CD4-positive, alpha-beta T cell treated with Interleukin-1 beta for 1 hour (primary cell): ENCODE measurements at places on chromosomes 2 and 18.
A peak's percentile ranks its signal among the peaks of the same experiment; 100 is the strongest.

DNA sequence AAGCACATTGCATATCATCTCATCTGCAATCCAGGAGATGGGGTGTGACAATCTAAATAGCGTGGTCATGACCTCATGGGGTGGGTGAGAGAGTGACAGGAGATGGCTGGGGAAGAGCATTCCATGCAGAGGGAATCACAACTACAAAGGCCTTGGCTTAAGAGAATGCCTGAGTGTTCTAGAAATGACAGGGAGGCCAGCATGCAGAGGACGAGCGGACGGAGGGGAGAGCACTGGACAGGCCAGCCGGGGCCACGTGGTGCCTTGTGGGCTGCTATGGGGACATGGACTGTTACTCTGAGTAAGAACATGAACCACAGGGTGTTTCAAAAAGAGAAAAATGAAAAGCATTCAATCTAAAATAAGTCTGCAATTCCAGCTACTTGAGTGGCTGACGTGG, 117.9 kb upstream of the ODC1 start:
- DNase-seq: no peak

DNA sequence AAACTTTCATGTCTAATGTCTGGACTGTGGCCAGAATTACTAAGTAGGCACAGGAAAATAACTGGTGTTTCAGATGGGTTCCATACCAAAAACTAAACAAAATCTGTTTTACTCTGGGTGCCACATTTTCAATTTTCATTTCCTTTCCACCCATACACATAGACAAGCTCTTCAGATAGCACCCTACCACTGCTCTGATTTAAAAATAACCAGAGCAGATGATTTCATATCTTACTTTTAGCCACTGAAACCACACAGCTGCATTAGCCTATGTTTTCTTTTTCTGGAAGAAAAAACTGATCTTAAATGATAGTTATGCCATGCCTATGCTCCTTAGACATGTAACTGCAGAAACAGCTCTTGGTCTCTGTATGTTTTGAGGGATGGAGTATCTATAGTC, 647.6 kb downstream of the CPS1 start:
- DNase-seq: no peak

- no peak for DNase-seq
These were observed 13.1 kb downstream of the KCNF1 start for GRCh38 chr2:10924859-10925258.

DNA sequence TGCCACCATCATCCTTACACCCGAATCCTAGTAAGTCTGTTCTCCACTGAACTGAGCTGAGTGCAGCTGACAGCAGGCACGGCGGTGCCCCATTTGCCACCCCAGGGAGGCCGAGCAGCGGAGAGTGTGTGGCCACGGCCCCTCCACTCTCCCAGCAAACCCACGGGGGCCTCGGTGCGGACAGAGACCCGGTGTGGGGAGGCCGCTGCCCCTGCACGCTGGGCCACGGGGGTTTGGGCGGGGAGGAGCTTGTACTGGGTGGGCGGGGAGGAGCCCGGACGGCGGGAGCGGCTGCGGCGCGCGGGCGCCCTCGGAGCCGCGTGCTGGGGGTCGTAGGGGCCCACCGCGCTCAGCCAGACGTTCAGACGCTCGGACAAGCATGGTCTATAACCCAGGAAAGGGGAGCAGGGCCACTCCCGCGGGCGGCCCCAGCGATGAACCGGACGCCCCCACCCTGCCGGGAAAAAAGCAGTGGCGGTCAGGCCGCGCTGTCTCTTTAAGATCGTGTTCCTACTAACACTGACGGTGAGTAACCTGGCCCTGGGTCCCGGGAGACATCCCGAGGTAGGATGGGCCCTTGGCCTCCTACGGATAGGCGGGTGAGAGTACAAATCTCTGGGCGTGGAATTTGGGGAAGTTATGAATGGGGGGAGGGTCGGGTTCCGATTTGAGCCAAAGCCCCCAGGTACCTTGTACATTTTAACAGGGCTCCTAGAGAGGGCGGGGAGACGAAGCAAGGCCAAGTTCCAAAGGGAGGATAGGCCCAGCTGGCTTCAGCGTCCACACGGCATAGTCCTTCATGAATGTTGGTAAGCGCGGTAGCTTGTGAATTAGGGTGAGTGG, at the start of gene ITPRIPL1:
TSS of gene ITPRIPL1 (plus strand) at position 277 of the 843 bp plus-strand sequence. CDS start at position 800, 523 bp downstream.
- DNase-seq: peak; percentile 30

DNA sequence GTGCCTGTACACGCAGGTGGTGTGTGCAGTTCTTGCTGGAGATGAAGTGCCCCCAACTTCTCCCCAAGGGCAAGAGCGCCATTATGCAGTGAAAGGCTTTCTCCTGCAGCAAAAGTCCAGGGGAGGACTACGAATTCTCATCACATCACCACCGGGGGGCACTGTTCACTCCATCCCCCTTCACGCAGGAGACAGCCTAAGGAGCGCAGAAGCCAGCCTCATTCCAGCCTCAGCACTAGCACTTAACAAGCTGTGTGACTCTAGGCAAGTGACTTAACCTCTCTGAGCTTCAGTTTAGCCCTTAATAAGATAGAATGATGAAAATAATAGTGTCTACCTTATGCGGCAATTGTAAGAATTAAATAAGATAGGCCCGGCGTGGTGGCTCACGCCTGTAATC, 32.3 kb downstream of the DNMT3A start:
- peak; percentile 64 for DNase-seq

DNA sequence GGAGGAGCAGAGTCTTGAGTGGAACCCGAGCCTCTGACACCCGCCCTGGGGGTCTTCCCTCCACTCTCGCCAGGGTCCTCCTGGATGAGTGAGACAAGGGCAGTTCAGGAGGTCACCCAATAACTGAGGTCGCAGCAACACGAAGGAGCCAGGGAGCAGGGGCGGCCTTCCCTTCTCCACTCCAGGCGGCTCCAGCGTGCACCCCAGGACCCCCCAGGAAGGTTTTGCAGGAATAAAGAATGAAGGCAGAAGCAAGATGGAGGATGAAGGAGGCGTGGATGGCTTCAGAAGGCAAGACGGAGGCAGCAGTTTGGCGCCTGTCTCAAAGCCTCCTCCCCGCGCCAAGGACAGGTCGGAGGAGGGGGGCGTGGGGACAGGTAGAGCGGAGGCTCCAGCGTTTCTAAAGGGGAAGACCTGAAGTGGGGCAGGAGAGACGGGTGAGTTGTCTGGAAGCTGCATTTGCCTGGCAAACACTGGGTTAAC, 579 bp upstream of the ITM2C start:
- DNase-seq: no peak

DNA sequence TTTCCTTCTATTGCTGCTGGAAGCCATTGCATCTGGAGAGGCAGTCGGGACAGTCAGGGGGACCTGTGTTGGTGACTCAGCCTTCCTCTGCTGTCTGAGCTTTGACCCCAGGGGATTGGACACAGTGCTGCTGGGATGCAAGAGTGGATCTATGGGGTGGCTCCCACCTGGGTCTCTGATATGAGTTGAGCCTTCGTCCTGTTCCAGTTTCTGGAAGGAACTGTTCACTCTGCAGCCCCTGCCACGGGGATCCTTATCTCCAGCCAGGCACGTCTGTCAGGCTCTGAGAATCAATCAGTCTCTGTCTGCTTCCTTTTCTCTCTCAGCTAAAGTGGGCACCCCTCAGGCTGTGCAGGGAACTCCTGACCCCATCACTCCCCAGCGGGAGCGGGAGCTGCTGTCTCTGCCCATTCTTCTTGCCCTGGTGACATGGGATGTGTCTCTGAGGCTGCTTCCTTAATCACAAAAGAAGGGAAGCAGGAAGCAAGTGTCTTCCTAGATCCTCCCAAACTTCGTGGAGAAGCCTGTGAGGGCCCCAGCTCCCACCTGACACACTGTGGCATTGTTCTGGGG, 51.7 kb downstream of the ARHGAP28 start:
- DNase-seq: no peak

DNA sequence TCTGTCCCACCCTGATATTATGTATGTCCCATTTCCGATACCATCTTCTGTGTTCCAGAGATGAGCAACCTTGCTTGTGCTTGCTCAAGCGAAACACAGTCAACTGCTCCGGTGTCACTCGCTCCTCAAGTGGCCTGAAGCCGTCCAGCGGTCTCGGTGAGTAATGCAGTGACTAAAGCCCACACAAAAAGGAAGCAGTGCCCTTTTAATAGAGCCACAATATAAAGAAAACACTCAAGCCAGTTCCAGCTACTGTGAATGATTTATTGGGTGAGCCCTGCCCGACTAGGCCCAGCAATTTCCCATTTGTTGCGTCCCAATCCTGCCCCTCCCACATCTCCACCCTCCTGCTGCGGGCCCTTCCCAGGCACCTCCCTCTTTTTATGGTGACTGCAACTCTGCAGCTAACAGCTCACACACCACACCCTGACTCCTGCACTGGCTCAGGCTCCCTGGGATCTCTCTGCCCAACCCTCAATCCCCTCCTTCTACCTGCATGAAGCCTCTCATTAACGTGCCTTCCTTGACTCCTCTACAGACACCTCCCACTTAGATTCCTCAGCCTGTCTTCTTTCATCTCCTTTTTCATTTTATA, 44.2 kb upstream of the DSC1 start:
- DNase-seq: no peak

DNA sequence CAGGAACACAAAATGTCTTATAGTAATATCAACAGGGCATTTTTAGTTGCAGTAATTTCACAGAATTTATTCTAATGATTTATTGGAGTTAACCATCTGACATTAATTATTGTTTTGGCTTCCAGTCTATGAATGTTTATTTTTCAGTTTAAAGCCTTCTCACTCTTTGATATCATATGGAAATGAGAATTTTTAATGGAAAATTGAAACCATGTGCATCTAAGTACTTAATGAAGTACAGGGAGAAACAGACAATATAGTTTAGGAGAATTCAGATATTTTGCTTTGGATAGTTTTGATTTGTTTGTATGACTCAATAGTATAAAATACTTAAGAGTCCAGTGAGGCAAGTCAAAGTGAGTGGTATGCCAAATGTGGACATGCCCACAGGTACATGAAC, 126.1 kb downstream of the OLA1 start:
- DNase-seq: no peak

GRCh38 chr2:199659207-199659606, 191.8 kb downstream of the FTCDNL1 start:
- DNase-seq: no peak

- DNase-seq: no peak
These were observed 61.7 kb upstream of the RALBP1 start for GRCh38 chr18:9413576-9413975.

- DNase-seq: no peak
These were observed 246.4 kb upstream of the HDAC4 start for GRCh38 chr2:239647052-239647819.

DNA sequence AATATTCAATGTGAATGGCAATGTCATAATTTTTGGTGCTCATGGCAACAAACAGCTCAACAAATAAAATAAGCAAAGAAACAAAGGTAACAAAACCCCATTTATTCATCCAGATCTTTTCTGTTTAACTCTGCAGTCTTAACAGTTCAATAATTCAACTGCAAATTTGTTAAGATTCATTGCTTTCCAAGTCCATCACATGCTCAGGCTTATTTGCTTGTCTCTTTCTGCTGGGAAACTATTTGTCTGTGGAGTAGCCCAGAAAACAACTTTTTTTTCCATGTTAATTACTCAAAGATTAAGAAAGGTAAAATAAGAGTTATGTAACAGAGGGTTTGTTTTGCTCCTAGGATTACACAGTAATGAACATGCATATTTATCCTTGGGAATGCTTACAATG, 92.6 kb upstream of the PNPT1 start:
- DNase-seq: no peak

DNA sequence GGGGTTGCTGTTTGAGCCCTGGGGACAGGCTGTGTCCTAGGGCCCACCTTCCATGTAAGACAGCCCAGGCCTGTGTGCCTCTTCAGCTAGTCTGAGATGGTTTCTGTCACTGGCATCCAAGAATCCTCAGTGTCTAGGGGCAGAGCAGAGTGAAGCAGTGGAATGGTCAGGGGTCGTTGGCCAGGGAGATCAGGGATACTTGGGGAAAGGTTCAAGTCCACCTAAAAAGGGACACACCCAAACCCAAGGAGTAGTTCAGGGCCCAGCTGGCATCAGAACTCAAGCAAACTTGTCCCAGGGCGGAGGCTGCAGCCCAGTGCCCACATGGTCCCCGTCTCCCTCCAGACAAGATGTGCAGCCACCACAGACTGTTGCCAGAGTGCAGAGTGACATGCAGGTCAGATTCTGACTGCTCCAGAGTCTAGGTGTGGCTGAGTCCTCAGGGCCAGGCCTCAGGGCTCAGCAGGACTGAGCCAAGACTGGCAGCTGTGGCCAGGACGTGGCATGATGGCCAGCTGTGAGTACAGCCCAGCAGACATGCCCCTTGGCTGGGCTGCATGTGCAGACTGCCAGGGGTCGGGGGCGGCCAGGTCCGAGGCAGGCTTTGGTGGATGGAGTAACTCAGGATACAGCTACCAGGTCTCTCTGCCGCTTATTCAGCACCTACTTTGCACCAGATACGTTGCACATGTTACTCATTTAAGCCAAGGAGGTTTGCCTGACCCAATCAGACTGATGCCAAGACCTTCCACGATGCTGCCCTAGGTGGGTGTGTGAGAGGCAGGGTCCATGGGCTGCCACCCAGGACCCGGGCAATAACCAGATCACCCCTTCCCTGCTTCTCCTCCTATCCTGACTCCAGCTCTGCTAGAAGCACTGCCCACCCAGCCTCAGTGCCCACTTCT, 146.6 kb downstream of the SMAD7 start:
- DNase-seq: no peak

- no peak for DNase-seq
These were observed 71.9 kb downstream of the VWC2L start for GRCh38 chr2:214482728-214483127.

- no peak for DNase-seq
These were observed 277.4 kb downstream of the NRXN1 start for GRCh38 chr2:50754514-50754913.

DNA sequence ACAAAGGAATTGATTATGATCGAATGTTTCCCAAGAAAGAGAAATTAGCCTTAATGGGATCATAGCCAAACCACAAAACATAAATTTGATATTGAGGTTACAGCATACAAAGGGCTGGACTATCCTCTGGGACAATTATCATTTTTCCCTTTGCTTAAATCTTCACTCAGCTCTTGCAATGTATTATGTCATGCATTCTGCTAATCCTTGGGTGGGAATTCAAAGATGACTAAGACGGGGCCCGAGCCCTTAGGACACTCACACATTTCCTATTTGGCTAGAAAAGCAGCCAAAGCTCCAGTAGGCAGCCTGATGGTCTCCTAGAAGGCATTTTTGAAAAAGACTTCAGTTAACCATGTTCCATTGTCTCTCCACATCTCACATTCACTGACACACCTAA, 17.2 kb upstream of the NMI start:
- DNase-seq: no peak

GRCh38 chr2:231904161-231904611, 22.0 kb downstream of the NPPC start:
- no peak for DNase-seq
